Activated naive CD8-positive, alpha-beta T cell treated with anti-CD3 and anti-CD28 coated beads, Interleukin-2, amount 10 ng/mL, durations not matched to agents 7 days and 5 days (primary cell): ENCODE measurements at places on chromosomes 1 and 21. TPM values are rescaled to one million over a fixed set of nuclear protein-coding genes. Genes with fewer than 3 reads are reported as not detected.
A peak's percentile ranks its signal among the peaks of the same experiment; 100 is the strongest.

DNA sequence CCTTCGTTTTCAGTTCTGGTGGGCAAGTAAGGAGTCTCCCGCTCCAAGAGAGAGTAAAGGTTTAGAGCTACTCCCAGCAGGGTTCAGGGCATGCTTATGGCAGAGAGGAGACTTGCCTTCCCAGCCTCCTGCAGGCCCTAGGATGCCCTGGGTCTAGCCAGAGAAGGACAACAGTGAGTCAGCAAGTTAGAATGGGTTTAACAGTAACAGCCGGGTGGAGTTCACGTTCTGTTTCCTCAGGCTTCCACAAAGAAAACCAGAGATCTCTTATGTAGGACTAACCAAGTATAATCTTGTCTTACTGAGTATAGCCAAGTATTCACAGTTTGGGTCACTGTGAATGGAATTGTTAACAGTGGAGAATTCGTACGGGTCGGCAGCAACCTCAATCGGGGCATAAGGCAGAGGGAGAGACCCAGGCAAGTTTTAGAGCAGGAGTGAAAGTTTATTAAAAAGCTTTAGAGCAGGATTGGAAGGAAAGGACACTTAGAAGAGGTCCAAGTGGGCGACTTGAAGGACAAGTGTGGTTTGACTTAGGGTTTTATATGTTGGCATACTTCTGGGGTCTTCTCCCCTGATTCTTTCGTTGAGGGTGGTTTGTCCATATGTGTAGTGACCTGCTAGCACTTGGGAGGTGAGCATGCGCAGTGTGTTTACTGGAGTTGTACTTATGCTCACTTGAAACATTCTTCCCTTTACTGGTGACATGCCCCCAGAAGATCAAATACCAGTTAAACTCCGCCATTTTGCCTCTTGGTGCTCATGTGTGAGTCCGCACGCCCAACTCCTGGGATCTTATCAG is 4.5 kb downstream of the OVAAL start:
- no peaks in the 10 kb centered on the region for H3K4me1 ChIP-seq
- no peak overlapping the region for H3K4me3 ChIP-seq
- DNase-seq, result no peak
- H3K27me3 ChIP-seq, result peaks cover 38% of the 10 kb centered on the region
- H3K27ac ChIP-seq, result no peak overlapping the region
- H3K36me3 ChIP-seq, result no peaks in the 10 kb centered on the region

- H3K4me1 ChIP-seq, result no peaks in the 10 kb centered on the region
- H3K4me3 ChIP-seq, result no peak overlapping the region
- no peak overlapping the region for H3K27ac ChIP-seq
- peaks cover 4% of the 10 kb centered on the region for H3K27me3 ChIP-seq
These were observed 18.7 kb downstream of the CYYR1 start for GRCh38 chr21:26554365-26554764.

DNA sequence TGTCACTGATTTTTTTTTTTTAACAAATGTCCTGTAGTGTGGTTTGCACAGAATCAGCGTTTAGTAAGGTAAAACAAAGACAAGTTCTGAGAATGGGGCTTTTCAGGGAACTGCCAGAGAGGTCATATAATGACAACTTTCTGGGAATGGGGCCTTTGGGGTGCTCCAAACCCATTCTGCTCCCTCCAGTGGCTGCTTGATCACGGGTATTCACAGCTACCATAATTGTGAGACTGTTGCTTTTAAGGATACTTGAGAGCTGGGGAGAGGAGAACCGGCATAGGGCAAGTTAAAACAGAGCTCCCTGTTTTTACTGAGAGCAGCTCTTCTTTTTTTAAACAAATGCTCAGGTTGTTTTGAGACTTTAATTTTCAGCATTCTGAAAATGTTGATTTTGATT is 48.2 kb downstream of the CYP2J2 start:
- H3K27ac ChIP-seq, result no peak overlapping the region
- H3K4me1 ChIP-seq, result peaks cover 4% of the 10 kb centered on the region
- H3K4me3 ChIP-seq, result no peak overlapping the region
- DNase-seq, result no peak
- no peaks in the 10 kb centered on the region for H3K27me3 ChIP-seq

- H3K27me3 ChIP-seq, result peaks cover 18% of the 10 kb centered on the region
- H3K4me3 ChIP-seq, result no peak overlapping the region
- H3K27ac ChIP-seq, result no peak overlapping the region
- DNase-seq, result peak; percentile 37
- H3K36me3 ChIP-seq, result peaks cover 1% of the 10 kb centered on the region
These were observed 74.4 kb downstream of the PTGS2 start for GRCh38 chr1:186605762-186606350.

- H3K4me3 ChIP-seq, result no peak overlapping the region
- H3K36me3 ChIP-seq, result peaks cover 23% of the 10 kb centered on the region
- no peaks in the 10 kb centered on the region for H3K27me3 ChIP-seq
- no peak for DNase-seq
- H3K27ac ChIP-seq, result no peak overlapping the region
These were observed 7.5 kb downstream of the LPAR3 start for GRCh38 chr1:84885469-84885868.

DNA sequence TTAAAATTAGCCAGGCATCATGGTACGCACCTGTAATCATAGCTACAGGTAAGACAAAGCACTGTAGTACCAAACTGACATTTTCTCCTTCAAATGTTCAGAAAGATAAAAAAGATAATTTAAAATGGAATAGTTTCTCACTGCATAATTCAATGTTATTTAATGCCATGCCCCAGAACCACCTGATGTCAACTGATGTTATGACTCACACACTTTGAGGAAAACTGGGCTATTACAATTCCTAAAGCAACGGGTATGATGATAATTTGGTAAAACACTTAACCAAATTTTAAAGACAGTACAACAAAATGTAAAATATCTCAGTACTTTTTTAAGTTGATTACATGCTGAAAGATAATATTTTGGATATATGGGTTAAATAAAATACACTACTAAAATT is 22.9 kb upstream of the PLEKHO1 start:
- DNase-seq, result no peak
- H3K4me3 ChIP-seq, result no peak overlapping the region
- H3K4me1 ChIP-seq, result peaks cover 2% of the 10 kb centered on the region
- no peaks in the 10 kb centered on the region for H3K27me3 ChIP-seq

DNA sequence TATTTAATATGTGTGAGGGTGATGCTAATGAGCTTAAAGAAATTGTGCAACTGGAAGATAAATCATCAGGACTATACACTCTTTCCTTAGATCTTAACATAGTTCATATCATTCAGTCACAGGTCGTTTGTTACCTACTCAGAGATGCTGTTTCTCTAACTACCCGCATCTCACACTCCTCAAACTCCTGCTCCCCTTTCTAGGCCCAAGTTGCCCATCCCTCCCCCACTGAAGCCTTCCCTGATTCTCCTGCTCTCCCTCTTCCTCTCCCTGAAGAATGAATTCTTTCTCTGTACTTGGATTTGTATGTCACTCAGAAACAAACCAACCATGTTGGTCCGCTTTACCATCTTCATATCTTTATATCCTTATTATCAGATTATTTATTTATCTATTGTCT is 9.1 kb downstream of the SH3GLB1 start:
- DNase-seq, result no peak
- no peak overlapping the region for H3K27ac ChIP-seq
- no peaks in the 10 kb centered on the region for H3K27me3 ChIP-seq
- peaks cover 18% of the 10 kb centered on the region for H3K4me1 ChIP-seq
- H3K36me3 ChIP-seq, result peaks cover 13% of the 10 kb centered on the region

DNA sequence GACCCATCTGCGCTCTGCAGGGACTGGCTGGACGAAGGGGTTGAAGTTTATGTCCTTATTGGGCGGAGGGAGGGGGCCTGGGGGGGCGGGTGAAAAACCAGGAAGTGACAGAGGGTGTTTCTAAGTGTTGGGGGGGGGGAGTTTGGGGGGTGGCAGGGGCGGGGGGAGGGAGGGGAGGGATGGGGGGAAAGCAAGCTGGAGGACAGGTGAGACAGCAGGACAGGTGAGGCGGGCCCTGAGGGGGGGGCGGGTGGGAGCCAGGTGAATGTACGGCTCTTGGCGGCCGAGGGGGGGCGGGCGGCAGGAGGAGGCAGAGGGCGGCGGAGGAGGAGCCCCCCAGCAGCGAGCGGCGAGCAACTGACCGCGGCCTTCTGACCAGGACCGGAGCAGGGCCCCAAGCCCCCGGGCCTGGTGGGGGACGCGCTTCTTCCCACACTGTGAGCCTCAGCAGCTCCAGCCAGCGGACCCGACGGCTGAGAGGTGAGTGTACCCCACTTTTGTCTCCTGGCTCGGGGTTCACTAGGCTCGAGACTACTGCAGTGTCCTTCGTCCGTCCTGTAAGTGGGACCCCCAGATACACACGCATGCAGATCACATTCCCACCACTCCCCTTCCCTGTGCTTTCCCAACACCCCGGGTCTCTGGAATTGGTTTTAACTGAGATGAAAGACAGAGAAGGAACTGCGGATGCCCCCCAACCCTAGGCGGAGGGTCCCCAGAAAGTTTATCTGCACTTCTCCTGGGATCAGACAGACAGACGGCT is at the start of gene ZBTB7B:
Gene ZBTB7B (plus strand): TSS at position 339 of the 763 bp plus-strand sequence. CDS start 11,859 bp downstream, outside the sequence.
- H3K4me1 ChIP-seq, result peaks cover 49% of the 10 kb centered on the region
- no peaks in the 10 kb centered on the region for H3K36me3 ChIP-seq
- DNase-seq, result no peak
- peak within 1 kb of the TSS; percentile 99 for H3K27ac ChIP-seq
- H3K4me3 ChIP-seq, result peak within 1 kb of the TSS; percentile 99

- H3K36me3 ChIP-seq, result peaks cover 43% of the 10 kb centered on the region
- H3K27me3 ChIP-seq, result no peaks in the 10 kb centered on the region
- no peak overlapping the region for H3K4me3 ChIP-seq
- peak overlapping the region; percentile 36 for H3K27ac ChIP-seq
- DNase-seq, result no peak
These were observed 90.8 kb downstream of the GTF2B start for GRCh38 chr1:88800382-88801051.

DNA sequence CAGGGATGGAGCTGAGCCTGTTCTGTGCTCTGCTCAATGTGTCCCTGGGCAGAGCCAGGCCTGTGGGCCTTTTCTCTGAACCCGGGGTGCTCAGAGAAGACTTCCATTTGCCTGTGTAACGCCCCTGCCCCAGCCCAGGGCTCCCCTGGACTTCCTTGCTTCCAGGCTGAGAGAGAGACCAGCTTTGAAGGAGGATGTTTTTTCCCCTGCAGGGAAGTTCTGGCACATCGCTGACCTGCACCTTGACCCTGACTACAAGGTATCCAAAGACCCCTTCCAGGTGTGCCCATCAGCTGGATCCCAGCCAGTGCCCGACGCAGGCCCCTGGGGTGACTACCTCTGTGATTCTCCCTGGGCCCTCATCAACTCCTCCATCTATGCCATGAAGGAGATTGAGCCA is 10.2 kb downstream of the SMPDL3B start:
- no peak overlapping the region for H3K27ac ChIP-seq
- H3K36me3 ChIP-seq, result no peaks in the 10 kb centered on the region
- no peak for DNase-seq
- H3K4me1 ChIP-seq, result peaks cover 22% of the 10 kb centered on the region

GRCh38 chr1:230754796-230755195 is 7.6 kb downstream of the CAPN9 start:
- no peaks in the 10 kb centered on the region for H3K4me1 ChIP-seq
- H3K27ac ChIP-seq, result no peak overlapping the region
- peaks cover 2% of the 10 kb centered on the region for H3K27me3 ChIP-seq
- H3K36me3 ChIP-seq, result no peaks in the 10 kb centered on the region
- no peak overlapping the region for H3K4me3 ChIP-seq

DNA sequence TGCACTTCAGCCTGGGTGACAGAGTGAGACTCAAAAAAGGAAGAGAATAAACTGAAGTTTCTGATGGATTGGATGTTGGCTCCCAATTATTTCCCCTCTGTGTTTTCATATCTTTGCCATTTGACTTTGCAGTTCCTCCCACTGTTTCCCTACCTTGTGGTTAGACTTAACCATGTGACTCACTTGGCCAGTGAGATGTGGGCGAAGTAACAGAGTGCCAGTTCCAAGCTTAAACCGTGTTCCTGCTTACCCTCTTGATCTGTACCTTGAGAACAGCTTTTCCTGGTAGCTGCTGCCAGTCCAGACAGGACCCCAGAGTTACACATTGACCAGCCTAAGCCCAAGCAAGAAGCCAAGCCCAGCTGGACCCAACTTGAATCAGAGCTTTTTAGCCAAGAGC is 323.4 kb downstream of the LTN1 start:
- H3K27me3 ChIP-seq, result no peaks in the 10 kb centered on the region
- no peak for DNase-seq
- H3K4me1 ChIP-seq, result peaks cover 3% of the 10 kb centered on the region
- H3K36me3 ChIP-seq, result peaks cover 6% of the 10 kb centered on the region
- no peak overlapping the region for H3K27ac ChIP-seq

GRCh38 chr1:87204441-87204840 is 124.2 kb upstream of the LMO4 start:
- no peak for DNase-seq
- H3K27me3 ChIP-seq, result peaks cover 23% of the 10 kb centered on the region
- H3K4me3 ChIP-seq, result no peak overlapping the region
- H3K36me3 ChIP-seq, result no peaks in the 10 kb centered on the region

GRCh38 chr1:163768576-163768975 is 446.8 kb downstream of the NUF2 start:
- no peaks in the 10 kb centered on the region for H3K27me3 ChIP-seq
- H3K4me3 ChIP-seq, result no peak overlapping the region
- no peak overlapping the region for H3K27ac ChIP-seq
- no peak for DNase-seq
- no peaks in the 10 kb centered on the region for H3K4me1 ChIP-seq
- no peaks in the 10 kb centered on the region for H3K36me3 ChIP-seq

DNA sequence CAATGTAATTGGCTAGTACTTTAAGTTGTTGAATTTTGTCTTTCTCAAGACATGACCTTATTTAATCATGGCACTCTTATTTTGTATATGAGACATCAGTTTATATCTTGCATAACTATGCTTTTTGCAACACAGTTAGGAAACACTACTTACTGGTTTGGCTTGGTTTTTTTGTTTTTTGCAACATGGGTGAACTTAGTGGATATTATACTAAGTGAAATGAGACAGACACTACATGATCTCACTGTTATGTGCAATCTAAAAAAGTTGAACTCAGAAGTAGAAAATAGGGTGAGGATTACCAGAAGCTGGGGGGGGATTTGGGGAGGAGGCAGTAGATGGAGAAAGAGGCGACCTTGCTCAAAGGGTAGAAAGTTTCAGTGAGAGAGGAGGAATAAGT is 132.1 kb downstream of the PLA2G4A start:
- H3K4me1 ChIP-seq, result no peaks in the 10 kb centered on the region
- DNase-seq, result no peak
- H3K27me3 ChIP-seq, result peaks cover 2% of the 10 kb centered on the region

DNA sequence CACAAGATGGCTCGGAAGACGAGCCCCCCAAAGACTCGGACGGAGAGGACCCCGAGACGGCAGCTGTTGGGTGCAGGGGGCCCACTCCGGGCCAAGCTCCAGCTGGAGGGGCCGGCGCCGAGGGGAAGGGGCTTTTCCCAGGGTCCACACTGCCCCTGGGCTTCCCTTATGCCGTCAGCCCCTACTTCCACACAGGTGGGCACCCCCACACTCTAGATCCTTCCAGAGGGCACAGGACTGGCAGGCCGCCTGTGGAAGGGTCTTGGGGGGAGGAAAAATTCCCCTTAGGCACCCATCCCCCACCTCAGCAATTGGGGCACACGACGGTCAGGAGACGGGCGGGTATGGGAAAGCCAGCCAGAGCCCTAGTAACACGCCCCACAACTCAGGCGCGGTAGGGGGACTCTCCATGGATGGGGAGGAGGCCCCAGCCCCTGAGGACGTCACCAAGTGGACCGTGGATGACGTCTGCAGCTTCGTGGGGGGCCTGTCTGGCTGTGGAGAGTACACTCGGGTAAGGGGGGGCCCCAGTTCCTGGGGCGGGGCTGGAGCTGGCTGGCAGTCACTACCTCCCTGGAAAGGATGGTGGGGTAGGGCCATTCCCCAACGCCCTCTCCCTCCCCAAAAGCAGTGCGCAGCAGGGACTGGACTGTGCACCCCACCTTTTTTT is 16.1 kb downstream of the NOC2L start:
- no peak overlapping the region for H3K4me3 ChIP-seq
- H3K36me3 ChIP-seq, result peaks cover 12% of the 10 kb centered on the region
- H3K4me1 ChIP-seq, result peaks cover 4% of the 10 kb centered on the region
- DNase-seq, result no peak

Gene DMRTA2
- not detected for total RNA-seq

Gene SLC16A4
- total RNA-seq, result 0.23 TPM

Gene LCE6A
- total RNA-seq, result not detected

Gene MPZ
- total RNA-seq, result 9.5 TPM

Gene NTRK1
- 13.9 TPM for total RNA-seq
